AG04449 (cell line): ENCODE measurements at places on chromosomes 7 and 10.
A peak's percentile ranks its signal among the peaks of the same experiment; 100 is the strongest.

GRCh38 chr7:155660758-155661093, 16.3 kb downstream of the RBM33 start:
- no peak for DNase-seq

- no peak for DNase-seq
Observed at GRCh38 chr10:54282012-54282411, 519.0 kb downstream of the PCDH15 start.

- DNase-seq: peak; percentile 79
Observed at GRCh38 chr10:89129911-89130310, 77.2 kb downstream of the CH25H start.

DNA sequence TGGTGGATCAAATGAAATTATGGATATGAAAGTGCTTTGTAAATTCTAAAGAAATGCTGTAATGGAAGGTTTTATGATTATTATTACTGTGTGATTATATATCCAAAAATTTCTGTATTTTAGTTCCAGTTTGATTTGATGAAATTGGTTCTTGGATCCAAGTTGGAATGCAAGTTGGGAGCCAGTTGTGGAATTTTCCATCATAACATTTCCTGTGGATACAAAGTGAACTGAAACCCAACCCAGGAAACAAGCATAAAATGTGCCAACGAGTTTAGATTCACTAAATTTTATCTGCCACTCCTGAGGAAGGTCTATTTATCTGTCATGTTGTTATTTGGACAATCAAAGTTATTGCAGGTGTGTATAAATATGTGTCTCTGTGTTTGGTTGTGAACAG, 131.4 kb upstream of the MDFIC start:
- no peak for DNase-seq

- no peak for DNase-seq
Observed at GRCh38 chr10:15242261-15242840, 73.9 kb upstream of the NMT2 start.

DNA sequence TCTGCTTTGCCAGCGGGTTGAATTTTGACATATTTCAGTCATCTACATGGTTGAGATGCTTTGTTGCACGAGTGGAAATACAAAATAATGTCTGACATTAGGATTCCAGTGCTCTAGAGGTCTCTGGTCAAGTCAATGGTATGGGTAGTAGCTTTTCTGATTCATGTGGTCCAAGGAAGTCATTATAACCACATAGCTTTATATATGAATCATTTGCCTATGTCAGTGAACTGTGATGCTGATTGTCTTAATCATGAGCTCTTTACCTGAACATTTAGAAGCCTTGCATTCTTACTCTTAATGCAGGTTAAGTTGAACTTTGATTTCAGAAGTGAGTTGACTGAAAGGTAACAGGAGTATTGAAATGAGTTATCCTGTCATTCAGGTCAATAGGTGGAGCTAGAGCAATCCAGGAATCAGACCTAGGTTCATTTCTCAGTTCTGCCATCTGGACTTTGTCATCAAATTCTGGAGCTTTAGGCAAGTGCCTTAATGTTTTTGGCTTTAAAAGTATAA, 3.3 kb downstream of the MAPK8 start:
- DNase-seq: no peak

DNA sequence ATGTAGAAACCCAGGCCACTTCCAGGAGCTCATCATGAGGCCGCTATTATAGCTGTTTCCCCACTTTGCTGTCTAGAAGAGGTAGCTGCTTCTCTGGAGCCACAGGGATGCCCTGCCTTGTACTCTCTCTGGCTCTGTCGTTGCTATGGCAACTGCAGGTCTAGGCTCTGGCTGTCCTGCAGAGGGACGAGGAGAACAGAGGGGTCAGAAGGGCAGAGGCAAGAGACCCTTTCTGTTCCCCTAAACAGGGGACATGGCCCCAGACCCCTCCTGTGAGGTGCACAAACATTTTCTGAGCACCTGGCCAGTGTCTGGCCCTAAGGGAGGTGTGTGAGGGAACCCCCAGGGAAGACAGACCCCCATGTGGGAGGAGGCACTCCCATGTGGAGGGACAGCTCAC, 31.4 kb downstream of the ITPRIP start:
- DNase-seq: no peak

- DNase-seq: no peak
Observed at GRCh38 chr7:100406767-100407166, 21.7 kb downstream of the ZCWPW1 start.

GRCh38 chr10:114821915-114822443, 399 bp downstream of the FHIP2A start:
- no peak for DNase-seq

- DNase-seq: no peak
Observed at GRCh38 chr7:149074116-149074885, 16.2 kb downstream of the ZNF786 start.

GRCh38 chr10:76302481-76302880, 871.1 kb downstream of the LRMDA start:
- DNase-seq: no peak

DNA sequence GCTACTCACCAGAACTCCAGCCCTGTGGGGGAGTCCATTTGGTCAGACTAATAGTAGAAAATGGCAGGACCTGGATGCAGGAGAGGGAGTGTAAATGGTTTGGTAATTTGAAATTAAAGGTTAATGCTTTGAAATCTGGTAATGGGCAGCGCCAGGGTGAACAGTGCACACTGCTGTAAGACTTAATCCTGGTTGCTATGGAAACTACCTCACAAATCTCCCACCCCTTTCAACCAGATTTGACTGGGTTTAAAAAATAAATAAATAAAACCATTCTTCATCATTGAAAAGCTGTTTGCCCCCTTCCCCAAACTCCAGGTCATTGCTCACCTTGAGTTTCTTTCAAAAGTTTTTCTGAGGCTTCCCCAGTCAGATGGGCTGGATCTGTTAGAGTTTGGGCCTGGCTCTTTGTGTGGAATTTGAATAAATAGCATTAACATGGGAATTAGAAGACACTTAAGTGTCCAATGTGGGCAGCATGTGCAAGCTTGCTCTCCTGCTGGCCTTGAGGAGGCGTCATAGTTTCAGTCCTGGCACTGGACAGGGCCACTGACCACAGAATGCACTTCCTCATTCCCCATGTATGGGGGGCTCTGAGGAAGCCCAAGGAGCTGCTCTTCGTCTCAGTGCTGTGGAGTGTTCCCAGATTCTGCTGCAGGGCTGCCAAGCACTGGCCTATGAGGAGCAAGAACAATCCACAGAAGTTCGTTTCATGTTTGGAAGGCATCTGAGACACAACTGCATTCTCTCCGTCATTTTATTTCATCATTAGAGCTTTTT, 90.7 kb downstream of the LRRC4 start:
- DNase-seq: no peak

- DNase-seq: no peak
Observed at GRCh38 chr10:77347052-77347451, 290.6 kb downstream of the KCNMA1 start.

- no peak for DNase-seq
Observed at GRCh38 chr7:98565103-98565502, 52.0 kb upstream of the NPTX2 start.

DNA sequence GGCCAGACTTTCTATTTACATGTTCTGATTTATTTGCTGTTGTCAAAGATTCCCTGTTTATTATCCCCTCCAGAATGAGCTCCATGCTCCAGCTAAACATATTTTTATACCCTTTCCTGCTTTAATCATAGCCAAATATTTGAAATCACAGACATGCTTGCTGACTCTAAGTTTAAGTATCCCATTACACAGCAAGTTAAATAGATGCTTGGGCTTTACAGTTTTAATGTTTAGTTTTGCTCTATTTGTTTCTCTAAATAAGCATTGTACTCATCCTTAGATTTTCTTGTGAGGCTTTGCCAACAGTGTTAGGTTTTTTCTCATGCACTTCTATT, 196.8 kb downstream of the TAX1BP1 start:
- no peak for DNase-seq

DNA sequence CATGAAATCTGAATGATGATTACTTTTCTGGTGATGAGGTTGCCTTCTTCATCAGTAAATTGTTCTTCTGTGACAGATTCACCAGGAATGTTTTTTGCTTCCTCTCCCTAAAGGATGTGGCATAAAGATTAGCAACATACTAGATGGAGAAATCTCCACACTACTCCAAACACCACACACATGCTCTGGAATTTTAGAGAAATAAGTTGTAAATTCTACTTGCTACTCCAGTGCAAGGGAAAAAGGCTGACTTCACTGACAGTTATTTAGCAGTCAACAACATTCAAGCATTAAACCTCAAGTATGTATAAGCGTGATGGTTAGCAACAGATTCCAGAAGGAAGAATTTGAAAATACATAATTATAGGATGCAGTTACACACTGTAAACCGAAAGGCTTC, 137.9 kb upstream of the CCDC6 start:
- DNase-seq: peak; percentile 93

DNA sequence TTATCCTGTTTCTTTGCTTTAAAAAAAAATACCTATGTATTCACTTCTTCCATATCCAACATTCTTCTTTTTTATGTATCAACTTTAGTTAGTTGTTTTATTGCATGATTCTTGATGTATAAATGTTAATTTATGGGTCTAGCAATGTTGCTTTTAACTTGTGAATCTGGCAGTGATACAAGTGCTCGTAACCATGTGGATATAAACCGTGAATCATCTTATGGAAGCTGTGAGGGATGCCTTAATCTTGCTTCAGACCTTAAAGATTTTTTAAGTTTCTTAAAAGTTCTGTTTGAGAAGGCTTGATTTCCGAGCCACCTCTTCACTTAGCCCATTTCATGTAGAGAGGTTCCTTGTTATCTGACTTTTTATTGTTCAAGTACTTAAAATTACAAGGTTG, 25.9 kb downstream of the HELLS start:
- DNase-seq: peak; percentile 10

DNA sequence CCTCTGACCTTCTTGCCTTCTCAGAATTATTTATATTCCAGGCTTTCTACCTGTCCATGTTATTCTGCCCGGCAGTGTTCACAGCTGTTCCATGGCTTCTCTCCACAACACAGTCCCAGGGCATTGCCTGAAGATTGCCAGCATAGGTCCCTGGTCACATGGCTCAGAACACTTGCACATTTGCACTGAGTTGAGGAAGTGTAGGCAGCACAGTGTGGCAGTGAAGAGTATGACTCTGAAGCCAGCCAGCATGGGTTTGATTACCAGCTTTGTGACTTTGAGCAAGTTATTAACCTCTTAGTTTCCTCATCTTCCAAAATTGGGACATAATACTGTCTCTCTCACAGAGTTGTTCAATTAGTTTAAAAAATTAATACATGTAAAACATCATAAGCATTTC, 73.2 kb upstream of the NEUROD6 start:
- no peak for DNase-seq

GRCh38 chr7:77544518-77544917, 7.4 kb downstream of the PTPN12 start:
- no peak for DNase-seq
